ENCODE measurements at places on chromosomes 12 and 14.

GRCh38 chr14:39228509-39229221 lies 5.0 kb upstream of the MIA2 start:
- no peak for DNase-seq

DNA sequence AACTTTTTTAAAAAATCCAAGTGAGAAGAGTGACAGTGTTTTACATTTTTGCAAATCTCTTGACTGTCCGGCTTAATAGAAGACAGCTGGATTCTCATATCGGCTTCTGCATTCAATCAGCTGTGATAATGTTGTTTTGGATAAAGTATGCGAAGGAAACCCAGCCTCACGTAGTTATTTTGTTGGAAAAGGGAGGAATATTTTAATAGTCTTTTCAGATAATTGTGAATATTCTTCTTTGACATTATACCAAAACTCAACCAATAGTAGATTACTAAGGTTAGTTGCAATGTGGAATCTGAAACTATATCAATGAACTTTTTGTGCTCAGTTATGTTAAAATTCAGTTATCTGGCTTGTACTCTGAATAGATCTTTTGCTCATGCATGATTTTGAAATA lies 276.5 kb downstream of the ZFP36L1 start:
- no peak for DNase-seq

- DNase-seq, result no peak
Observed at GRCh38 chr12:128052777-128053176, 214.2 kb upstream of the TMEM132C start.

- no peak for DNase-seq
Observed at GRCh38 chr12:130703733-130704375, 12.2 kb downstream of the RIMBP2 start.

GRCh38 chr12:95143621-95144205 lies 70.3 kb upstream of the NR2C1 start:
- DNase-seq, result no peak

- DNase-seq, result no peak
Observed at GRCh38 chr14:50083467-50084337, 32.7 kb downstream of the VCPKMT start.

GRCh38 chr12:127327986-127328385 lies 939.0 kb upstream of the TMEM132C start:
- no peak for DNase-seq

GRCh38 chr12:122726080-122726558 lies 4.5 kb downstream of the HCAR1 start:
- DNase-seq, result no peak

- no peak for DNase-seq
Observed at GRCh38 chr12:118981285-118982211, at the start of gene SRRM4. SRRM4 (plus strand) TSS chr12:118981541; CDS start chr12:118981883, 342 bp downstream.

- no peak for DNase-seq
Observed at GRCh38 chr12:3257411-3257810, 180.2 kb downstream of the TSPAN9 start.

- DNase-seq, result no peak
Observed at GRCh38 chr12:114343585-114344302, 62.2 kb downstream of the TBX5 start.

DNA sequence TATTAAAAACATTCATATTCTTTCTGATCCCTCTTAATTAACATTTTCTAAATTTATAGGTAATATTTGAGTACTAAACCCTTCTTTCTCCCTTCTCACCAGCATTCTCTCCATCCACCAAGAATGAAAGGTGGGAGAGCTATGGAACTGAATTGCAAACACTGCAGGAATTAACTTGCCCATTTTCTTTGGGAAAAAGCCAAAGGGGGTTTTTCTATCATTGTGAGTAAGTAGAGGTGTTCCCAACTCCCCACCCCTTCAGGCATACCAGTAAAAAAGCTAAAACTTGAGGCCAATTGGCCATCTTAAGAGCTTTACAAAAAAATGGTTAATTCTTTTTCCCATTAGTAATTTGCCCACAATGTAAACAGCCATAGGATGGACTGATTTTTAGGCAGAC lies 23.7 kb downstream of the PCNX1 start:
- DNase-seq, result no peak

DNA sequence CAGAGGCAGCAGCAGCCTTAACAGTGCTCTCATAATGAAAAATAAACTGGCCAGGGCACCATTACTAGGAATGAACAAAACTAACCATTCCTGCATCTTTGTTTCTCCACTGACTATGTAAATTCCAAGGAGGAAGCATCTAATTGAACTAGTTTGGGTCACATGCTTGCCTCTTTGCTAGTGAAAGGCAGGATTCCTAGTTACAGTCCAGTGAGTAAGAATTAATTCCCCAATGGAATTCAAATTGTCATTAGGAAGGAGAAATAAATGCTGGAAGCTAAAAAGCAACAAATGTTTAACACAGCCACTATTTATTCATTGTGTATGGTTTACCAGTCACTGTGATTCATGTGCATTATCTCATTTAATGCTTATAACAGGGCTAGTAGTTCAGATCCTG lies 316.0 kb downstream of the CCDC91 start:
- DNase-seq, result no peak

DNA sequence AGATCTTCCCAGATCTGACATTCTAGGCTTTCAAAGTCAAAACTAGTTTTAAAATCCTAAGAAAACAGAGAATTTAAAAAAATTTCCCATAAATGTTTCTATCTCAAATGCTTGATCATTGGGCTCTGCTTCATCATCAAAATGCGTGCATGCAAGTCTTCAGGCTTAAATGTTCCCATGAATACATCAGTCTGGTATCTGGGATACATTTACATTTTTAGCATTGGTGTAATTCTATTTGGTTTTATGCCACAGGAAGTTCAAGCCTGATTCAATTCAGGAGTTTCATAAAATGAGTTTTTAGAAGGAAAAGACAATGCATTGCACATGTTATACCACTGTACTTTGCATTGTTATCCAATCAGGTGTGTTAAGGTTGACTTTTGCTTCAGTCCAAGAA lies 336.4 kb downstream of the PCNX1 start:
- no peak for DNase-seq

- no peak for DNase-seq
Observed at GRCh38 chr12:104683831-104684503, 227.2 kb downstream of the CHST11 start.

- no peak for DNase-seq
Observed at GRCh38 chr14:102220031-102220430, 80.3 kb downstream of the WDR20 start.

DNA sequence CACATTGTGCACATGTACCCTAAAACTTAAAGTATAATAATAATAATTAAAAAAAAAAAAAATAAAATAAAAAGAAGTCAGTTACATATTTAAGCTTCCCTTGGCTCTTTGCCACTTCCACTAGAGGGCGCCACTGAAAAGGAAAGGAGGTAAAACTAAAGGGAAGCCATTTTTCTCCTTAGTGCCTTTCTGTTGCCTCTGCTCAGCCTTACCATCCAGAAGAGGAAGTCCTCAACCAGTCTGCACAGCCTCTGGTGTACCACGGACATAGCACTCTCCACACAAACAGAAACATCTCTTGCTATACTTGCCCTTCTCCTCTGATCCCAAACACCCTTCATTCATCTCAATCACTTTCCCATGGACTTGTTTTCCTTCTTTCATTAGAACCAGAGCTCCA lies 169.0 kb upstream of the EEA1 start:
- DNase-seq, result peak; percentile 29

GRCh38 chr14:73722581-73722980 lies 8.4 kb upstream of the PNMA1 start:
- DNase-seq, result no peak

DNA sequence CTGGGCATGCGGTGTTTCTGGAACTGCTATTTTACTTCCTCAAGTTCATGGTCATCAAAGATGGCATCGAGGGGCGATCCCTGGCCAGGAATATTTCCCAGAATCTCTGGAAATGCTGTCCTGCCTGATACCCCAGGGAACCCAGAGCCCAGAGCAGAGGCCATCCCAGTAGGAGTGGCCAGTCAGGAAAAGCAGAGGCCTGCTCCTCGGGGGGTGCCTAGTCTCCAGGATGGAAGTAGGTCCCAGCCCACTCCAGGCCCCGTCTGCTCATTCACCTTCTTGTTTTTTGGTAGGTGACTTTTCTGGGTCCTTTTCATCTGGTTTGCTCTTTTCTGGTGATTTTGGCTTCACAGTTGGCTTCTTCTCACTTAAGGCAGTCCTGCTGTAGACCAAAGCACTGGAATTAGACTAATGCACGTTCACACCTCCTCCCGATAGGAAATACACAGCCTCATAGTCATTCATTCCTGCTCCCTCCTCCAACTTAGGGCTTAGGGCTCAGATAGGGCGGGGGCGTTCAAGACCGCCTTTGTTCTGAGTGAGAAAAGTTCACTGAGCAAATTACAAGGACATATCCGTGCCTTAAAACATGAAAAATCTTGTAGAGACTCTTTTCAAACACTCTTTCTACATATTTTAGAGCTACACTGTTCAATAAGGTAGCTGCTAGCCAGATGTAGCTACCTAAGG lies 51.1 kb downstream of the TRAFD1 start:
- DNase-seq, result no peak

DNA sequence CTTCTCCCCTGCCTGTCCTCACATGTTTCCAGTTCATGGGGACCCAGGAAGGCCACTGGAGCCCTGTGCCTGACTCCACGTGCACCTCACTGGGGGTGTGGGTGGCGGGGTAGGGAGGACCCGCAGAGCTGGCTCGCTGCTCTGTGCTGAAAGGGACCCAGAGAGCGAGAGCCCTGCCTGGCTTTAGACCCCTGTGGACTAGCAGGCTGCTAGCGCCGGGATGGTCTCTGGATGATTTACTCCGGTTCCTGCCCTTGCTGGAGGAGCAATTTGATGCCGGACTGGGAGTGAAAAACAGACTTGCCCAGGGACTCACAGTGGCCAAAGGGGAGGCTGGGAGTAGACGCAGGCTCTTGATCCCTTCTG lies 49.0 kb downstream of the NTF3 start:
- no peak for DNase-seq

GRCh38 chr14:100192250-100192671 lies 32.8 kb upstream of the DEGS2 start:
- DNase-seq, result no peak

DNA sequence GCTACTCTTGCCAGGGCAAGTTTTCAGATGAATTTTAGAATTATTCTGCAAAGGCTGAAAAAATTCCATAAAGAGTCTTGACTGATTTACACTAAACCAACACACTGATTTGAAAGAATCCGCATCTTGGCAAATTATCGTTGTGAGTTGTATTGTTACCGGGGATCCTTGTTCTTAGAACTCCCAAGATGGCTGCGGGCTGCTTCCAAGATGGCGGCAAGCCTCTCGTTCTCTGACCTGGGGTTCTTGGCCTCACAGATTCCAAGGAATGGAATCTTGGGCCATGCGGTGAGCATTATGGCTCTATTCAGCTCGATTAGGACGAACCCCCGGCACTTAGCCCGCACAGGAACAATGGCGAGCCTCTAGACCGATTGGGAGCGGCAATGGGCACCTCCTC lies 132.5 kb downstream of the ZNF664 start:
- DNase-seq, result no peak

- DNase-seq, result no peak
Observed at GRCh38 chr14:60179431-60179869, 14.3 kb upstream of the DHRS7 start.

GRCh38 chr12:1630133-1630826 lies 1.2 kb downstream of the WNT5B start:
- DNase-seq, result no peak

- no peak for DNase-seq
Observed at GRCh38 chr12:70598467-70599193, 38.6 kb downstream of the PTPRB start.

- no peak for DNase-seq
Observed at GRCh38 chr14:31441273-31442111, 15.8 kb downstream of the DTD2 start.

DNA sequence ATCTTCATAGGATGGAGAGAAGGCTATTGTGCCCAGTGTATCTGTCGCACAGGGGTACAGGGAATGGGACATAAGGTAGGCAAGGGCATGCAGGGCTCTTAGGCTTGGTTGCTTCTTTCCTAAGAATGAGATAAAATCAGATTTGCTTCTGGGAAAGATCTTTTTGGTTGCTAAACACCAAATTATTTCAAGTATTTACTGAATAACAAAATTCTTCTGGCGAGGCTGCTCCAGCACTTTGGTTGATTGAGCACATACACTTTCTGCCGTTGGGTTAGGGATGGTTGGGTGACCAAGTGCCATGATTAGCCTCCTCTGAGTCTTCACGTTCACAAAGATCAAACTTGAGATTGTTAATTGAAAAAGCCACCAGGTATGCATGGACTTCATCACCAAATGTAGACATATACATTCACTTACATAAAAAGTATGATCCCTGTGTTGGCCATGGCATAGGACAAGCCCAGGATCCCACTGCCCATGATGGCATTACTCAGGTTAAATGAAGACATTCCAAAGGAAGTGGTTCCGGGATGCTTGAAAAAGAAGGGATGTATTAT lies 38.2 kb downstream of the SLC38A4 start:
- no peak for DNase-seq

DNA sequence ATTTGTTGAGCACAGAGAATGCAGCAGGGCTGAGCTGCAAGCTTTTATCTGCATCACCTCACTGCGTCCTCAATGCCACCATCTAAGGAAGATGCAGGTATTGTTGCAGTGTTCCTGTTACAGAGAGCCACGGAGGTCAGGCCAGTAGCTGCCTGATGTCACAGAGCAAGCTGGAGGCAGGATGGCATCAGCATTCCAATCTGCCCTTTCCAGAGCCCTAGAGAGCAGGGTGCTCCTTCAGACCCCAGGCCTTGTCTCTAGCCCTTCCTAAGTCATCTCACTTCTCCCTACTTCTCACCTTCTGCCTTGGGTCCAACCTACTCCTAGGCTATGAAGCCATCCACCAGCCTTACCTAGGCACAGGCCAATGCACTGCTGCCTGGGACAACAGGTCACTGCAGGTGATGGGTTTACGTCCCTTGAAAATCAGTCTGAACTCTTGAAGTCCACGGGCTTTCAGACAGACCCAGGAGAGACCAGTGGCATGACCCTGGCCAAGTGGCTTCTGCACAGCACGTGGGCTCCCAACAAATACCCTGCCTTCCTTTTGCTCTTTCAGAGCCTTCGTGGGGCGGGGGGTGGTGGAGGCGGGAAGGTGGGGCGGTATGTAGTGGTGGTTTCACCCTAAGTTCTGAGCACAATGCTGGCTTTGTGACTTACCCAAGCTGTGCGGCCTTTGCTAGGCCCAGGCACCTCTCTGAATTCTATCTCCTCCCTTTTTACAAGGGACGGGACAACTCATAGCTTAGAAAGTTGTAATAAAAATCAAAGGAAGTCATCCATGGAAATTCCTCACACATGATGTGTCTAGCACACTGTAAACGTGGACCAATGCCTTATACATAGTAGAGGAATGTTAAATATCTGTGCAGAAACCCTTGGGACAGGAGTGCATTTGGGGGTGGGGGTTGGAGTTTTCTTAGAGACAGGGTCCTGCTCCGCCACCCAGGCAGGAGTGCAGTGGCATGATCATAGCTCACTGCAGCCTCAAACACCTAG lies 136.0 kb downstream of the KSR2 start:
- DNase-seq, result no peak

DNA sequence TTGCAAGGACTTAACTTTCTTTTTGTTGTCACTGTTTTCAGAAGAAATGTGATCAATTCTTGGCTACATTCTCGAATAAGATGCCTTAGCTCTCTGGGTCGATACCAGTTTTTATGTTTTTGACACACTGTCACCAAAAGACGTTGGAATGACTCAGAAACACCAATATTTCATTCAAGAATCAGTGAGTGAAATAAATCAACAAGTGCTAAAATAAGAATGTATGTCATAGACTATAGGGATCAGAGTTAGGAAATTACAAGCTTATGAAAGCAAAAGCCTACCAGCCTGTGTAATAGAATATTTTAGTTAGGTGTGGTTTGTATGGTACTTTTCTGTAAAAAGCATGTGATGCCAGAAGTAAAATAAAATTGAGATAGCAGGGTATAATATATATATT lies 17.8 kb downstream of the PPHLN1 start:
- no peak for DNase-seq

All from stimulated activated CD8-positive, alpha-beta memory T cell treated with anti-CD3 and anti-CD28 coated beads, Interleukin-2, amount 100 ng/mL, for 1 hour (primary cell).